Stimulated activated CD8-positive, alpha-beta memory T cell treated with anti-CD3 and anti-CD28 coated beads, Interleukin-4, amount 100 ng/mL, for 1 hour (primary cell): ENCODE measurements at places on chromosomes 1 and 21.

GRCh38 chr1:180899262-180899661 is 13.4 kb upstream of the KIAA1614 start:
- no peak for DNase-seq

DNA sequence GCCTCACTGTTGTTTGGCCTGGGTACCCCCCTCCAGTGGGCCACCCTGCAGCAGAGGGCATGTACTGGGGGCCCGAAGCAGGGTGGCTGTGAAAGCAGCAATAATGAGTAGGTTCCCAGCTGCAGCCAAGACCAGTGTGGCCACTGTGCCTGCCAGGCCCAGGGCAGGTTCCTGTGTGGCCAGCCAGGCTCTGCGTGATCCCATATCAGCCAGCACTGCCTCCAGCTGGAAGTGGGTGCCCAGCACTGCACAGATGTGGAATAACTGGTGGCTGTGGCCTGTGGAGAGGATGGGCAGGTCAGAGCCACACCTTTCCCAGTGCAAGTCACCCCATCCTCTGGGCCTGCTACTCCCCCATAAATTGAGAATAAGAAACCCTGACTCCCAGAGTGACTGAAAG is 2.1 kb downstream of the BGLAP start:
- DNase-seq, result no peak

DNA sequence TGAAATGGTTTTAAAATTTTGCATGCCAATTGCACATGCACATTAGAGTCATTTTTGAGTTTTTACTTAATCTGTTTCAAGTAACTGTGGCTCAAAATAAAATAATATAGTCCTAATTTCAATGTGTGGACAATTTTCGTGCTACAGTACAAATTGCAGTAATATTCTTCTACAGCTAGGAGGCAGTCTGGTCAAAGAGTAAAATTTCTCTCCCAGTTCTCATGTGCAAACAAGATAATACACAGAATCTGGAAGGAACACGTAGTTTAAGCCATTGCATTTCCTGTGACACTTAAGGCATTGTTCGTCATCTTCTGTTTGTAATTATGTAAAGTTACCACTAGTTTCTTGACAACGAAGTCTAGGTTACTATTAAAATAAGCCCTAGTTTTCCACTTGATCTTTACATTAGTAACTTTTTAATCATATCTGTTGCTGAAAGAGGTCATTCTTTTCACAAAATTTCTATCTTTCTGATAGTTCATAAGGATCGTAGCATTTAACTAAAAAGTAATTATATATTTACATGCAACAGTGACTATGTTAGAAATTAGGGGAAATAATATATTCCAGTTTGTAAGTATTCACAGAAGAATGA is 28.9 kb downstream of the ODR4 start:
- DNase-seq, result no peak

- DNase-seq, result no peak
These were observed 108.0 kb downstream of the BRINP2 start for GRCh38 chr1:177278626-177279390.

DNA sequence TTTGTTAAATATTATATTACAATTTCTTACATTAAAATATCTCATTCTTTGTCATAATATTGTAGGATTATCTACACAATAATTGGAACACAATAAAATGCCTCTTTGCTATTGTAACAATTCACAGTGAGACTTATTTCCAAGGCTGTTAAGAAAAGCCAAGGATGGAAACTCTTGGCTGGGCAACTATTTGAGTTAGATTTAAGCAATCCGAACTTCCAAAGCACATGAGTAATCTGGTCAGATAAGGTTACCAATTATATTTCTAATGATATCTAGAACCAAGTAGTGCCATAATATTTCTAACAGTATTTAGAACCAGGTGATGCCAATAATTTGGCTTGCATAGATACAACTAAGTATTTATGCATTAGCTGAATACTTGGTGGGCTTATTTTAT is 154.7 kb upstream of the KCNK2 start:
- DNase-seq, result no peak

GRCh38 chr21:33688353-33688752 is 46.1 kb downstream of the ITSN1 start:
- no peak for DNase-seq

GRCh38 chr21:29315131-29315749 is 16.5 kb downstream of the BACH1 start:
- DNase-seq, result no peak

DNA sequence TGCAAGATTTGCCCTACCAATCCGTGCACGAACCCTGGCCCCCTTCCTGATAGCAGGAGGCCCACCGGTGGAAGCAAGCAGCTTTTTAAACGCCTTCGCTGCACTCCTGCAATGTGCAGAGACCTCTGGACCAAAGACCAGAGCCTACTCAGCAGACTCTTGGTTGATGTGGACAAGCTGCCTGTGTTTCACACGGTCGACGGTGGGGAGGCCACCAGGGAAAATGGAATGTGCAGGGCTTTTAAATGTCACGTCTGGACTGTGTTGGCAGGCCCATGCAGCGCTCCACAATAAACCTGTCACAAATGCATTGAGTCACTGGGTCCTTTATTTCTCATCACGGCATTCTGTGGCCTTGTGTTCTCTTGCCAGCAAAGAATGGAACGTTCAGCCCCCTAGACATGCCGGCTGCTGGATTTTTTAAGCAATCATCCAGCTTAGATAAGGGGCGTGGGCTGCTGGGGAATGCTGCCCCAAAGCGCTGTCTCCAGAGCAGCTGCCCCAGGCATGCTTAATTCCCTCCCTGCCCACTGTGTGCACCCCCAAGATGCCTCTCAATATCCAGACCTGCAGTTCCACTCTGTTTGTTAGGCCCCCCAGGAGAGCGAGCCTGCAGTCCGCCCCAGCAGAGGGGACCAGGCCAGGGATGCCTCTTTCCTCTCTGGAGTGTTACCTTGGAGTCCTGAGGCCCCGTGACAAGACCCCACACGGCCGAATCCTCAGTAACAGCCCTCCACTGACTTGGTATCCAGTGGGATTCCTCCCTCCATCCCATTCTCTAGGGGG is 71.3 kb downstream of the ATP5PO start:
- no peak for DNase-seq
